ENCODE measurements at places on chromosomes 6 and 20. TPM values are rescaled to one million over a fixed set of nuclear protein-coding genes. Genes with fewer than 3 reads are reported as not detected.

Gene SLC24A3
- total RNA-seq = not detected

Gene CCM2L
- not detected for total RNA-seq

Gene MOG
- total RNA-seq = not detected

GRCh38 chr6:51108563-51109234 is 290.0 kb downstream of the TFAP2B start:
- no peaks in the 10 kb centered on the region for H3K27me3 ChIP-seq
- H3K4me3 ChIP-seq = no peak overlapping the region
- no peak overlapping the region for H3K27ac ChIP-seq
- DNase-seq = no peak
- no peaks in the 10 kb centered on the region for H3K4me1 ChIP-seq

DNA sequence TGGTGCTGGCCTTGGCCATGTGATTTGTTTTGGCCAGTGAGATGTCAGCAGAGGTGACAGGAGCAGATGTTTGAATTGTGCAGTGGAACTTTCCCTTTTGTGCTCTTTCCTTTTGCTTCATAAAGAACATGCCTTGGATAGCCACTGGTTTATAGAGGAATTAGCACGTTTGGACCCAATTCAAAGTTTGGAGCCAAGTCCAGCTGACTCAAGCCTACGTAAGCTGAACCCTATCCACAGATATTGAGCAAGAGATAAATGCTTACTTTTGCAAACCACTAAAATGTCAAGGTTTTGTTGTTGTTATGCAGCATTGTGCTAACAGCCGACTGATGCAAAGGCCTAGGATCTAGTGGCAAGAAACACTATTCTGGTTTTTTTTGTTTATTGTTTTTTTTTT is 230.9 kb upstream of the CITED2 start:
- no peak overlapping the region for H3K4me3 ChIP-seq
- DNase-seq = peak; percentile 71
- H3K4me1 ChIP-seq = no peaks in the 10 kb centered on the region
- H3K36me3 ChIP-seq = no peaks in the 10 kb centered on the region

- no peaks in the 10 kb centered on the region for H3K27me3 ChIP-seq
- H3K4me3 ChIP-seq = no peak overlapping the region
- H3K36me3 ChIP-seq = no peaks in the 10 kb centered on the region
- DNase-seq = no peak
- no peak overlapping the region for H3K27ac ChIP-seq
- H3K4me1 ChIP-seq = no peaks in the 10 kb centered on the region
Observed at GRCh38 chr6:21241231-21242130, 352.1 kb upstream of the SOX4 start.
